Epithelial cell of proximal tubule (primary cell): ENCODE measurements at places on chromosomes 3 and 15. TPM values are rescaled to one million over a fixed set of nuclear protein-coding genes. Genes with fewer than 3 reads are reported as not detected.
A peak's percentile ranks its signal among the peaks of the same experiment; 100 is the strongest.

DNA sequence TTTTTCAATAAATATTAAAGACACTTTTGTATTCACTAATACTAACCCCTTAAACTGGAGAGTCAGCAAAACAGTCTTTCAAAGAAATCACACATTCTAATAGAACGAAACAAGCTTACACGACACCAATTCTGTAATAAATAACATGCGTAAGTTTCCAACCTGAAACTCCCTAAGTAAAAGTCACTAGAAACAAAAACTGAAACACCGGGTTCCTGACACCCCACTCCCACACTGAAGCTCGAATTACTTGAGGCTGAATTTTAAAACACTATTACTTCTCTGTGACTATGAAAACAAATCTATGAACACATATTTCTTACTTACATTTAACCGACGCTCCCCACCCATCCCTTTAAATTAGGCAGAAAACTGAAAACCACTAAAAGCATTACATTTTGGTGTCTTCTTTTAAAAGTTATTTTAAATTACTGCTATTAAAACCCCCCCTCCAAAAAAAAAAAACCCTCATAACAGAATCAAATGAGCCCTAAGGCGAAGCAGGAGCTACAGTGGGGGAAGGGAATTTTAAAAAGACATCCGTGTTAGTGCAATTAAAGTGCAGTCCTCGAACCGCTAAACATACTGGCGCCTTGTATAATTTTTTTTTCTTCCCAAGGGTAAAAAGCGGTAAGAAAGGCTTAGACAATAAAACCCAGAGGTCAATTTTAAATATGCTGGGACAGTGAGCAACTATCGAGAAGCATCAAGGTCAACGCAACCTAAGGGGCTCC is 878 bp downstream of the SPPL2A start:
- DNase-seq: no peak

DNA sequence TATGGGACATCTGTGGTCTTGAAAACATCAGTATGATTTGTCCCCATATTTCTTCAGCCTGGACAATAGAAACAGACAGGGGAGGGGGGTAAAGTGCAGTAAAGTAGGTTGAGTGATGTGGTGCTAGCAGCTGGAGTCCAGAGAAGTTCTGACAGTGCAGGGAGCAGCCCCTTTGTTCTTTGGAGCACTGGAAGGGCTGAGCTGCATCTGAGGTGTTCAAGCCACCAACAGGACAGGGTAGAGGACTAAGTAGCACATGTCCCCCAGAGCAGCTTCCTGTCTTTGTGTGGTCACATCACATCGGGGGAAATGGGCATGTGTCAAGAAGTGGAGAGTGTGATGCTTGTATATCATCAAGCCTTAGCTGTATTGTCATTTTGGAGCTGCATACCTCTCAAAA is 12.1 kb downstream of the MRPS22 start:
- DNase-seq: no peak

DNA sequence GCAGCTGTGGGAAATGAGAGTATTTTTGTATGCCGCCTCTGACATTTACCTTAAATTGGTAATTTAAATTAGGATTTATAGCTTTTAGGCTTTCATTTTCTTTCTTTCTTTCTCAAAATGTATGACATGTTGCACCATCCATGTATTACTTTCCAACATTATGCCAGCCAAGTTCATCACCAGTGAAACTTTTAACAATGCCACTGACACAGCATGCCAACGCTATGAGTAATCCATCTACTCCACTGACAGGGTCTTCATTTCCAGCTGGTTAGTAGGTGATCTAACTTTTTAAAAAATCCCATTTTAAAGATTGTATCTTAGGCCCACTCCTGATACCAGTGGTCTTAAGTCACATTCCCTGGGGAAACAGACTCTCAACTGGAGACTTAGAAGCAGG is 21.8 kb upstream of the CLDN16 start:
- DNase-seq: no peak

- DNase-seq: peak; percentile 61
Measured at GRCh38 chr3:129195731-129196256, 12.1 kb upstream of the CNBP start.

- DNase-seq: no peak
Measured at GRCh38 chr3:116374901-116375300, 70.4 kb downstream of the LSAMP start.

RETNLB gene
- not detected in 2 replicates for total RNA-seq

ARL6IP5 gene
- total RNA-seq: 80.7 and 114 TPM in 2 replicates

USP50 gene
- total RNA-seq: 0.29 TPM in 1 of 2 replicates, not detected in the other

MASP1 gene
- not detected in 2 replicates for total RNA-seq
